ENCODE measurements at places on chromosomes 4 and X. TPM values are rescaled to one million over a fixed set of nuclear protein-coding genes. Genes with fewer than 3 reads are reported as not detected.

The DDX53 gene
- not detected for polyA plus RNA-seq

The OPRPN gene
- polyA plus RNA-seq = not detected

The PDLIM3 gene
- 474 TPM for polyA plus RNA-seq

The CLGN gene
- 3.2 TPM for polyA plus RNA-seq

The GC gene
- not detected for polyA plus RNA-seq

The SMIM10L2A gene
- polyA plus RNA-seq = 2.8 TPM

The SH3D19 gene
- 46.7 TPM for polyA plus RNA-seq

The LNX1 gene
- 4.5 TPM for polyA plus RNA-seq

The UGT2B7 gene
- 0.13 TPM for polyA plus RNA-seq

The TSR2 gene
- 45.0 TPM for polyA plus RNA-seq

The ANXA10 gene
- polyA plus RNA-seq = not detected

The CASK gene
- polyA plus RNA-seq = 40.3 TPM

The GK gene
- polyA plus RNA-seq = 4.4 TPM
